ENCODE measurements at places on chromosomes 7 and 10.

- DNase-seq = no peak
These were observed 847.5 kb downstream of the LRMDA start for GRCh38 chr10:76278811-76279460.

GRCh38 chr10:128567551-128567950 is 441.3 kb upstream of the MKI67 start:
- DNase-seq = no peak

DNA sequence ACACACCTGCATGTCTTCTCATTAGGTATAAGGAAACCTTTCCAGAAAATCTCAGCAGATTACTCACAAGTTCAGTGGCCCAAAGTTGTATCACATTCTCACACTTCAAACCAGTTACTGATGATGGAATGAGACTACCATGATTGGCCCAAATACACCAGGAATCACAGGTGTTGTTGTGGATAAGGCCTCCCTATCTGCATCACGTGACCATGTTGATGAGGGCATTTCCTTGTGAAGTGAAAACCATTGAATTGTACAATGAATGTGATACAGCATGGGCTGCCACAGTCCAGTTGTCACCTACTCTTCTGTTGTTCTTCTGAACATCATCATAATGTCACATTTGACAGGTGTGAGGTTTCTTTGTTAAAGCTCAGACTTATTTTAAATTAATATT is 431.7 kb downstream of the AUTS2 start:
- no peak for DNase-seq

GRCh38 chr10:25493122-25493893 is 318.5 kb downstream of the GPR158 start:
- DNase-seq = no peak

GRCh38 chr7:157565981-157566630 is 229.3 kb downstream of the DNAJB6 start:
- no peak for DNase-seq

GRCh38 chr7:55962014-55962413 is 2.4 kb upstream of the NIPSNAP2 start:
- peak; percentile 5 for DNase-seq

- no peak for DNase-seq
These were observed 88.9 kb upstream of the CSTF2T start for GRCh38 chr10:51788273-51788672.

DNA sequence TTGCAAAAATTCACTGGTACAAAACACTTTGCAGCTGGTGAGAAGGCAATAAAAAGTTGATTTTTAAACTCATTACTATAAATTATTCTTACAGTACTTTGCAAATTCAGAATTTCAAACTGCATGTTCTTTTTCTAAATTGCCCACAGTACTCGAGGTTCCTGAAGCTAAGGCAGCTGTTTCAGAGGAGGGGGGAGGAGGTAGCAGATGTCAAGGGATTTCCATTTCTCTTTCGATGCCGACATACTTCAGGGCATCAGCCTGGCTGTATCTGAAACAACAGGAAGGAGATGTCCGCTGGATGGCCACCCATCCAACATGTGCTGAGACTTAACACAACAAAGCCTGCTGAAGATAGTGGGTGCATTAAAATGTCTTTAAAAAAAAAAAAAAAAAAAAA is 76.7 kb downstream of the EZH2 start:
- DNase-seq = no peak

DNA sequence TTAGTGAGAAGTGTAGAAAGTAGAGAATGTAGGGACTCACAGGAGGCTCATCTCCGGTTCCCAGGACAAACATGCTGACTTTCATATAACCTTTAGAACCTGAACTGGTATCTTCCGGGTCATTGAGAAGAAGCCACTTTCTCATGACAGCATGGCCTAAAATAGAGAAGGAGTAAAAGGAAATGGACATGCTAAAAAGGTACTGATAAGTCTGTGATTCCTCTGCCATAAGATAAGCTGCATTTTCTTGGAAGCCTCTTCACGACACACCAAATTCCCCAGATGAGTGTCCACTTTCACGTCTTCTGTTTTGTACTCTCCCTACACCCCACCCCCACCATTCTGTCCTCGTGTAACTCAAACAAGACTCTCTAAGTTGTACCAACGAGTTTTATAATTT is 79.9 kb downstream of the MYOF start:
- DNase-seq = no peak

DNA sequence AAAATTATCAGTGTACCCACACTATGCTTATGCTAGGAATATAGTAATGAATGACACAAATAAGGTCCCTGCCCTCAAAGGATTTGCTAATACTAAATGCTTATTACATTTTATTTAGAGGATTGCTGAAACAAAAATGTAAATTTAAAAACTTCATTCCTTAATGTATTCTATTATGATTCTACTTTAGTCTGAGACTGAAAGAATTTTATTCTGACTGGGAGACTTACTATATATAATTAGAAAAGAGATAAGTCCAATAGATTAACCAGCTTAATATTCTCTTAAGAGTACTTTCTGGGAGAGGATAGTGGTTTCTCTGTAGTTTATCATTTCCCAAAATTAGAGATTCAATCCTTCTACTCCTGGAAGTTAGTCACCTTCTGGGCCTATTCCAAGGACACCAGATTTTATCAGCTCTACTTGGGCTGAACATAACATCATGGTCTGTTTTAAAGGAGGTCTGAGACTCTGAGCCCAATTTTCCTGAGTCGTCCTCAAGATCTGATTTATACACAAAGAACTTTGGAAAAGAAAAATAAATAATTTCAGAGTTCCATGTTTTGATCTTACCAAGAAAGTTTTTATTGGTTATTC is 41.1 kb downstream of the ASZ1 start:
- DNase-seq = peak; percentile 15

GRCh38 chr7:33965183-33965744 is 59.9 kb downstream of the BMPER start:
- DNase-seq = no peak

- DNase-seq = peak; percentile 96
These were observed 53.4 kb upstream of the CAMK2B start for GRCh38 chr7:44378744-44379143.

DNA sequence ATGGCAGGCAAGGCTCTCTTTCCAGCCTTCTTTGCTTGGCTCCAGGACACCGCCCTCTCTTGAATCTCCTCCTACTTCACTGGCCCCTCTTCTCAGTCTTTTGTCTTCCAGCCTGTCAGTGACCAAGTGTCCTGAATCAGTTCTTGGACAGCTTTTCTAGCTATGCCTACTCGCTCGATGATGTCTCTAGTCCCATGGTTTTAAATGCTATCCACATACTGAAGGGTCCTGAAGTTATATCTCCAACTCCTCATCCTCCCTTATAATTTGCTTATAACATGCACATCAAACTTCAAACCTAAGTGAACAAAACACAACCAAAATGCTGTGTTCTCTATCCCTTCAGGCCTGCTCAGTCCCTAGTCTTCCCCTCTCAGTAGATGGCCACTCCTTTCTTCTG is 5.0 kb upstream of the GOLGA7B start:
- no peak for DNase-seq

GRCh38 chr10:132764108-132764507 is 21.8 kb downstream of the NKX6-2 start:
- no peak for DNase-seq

DNA sequence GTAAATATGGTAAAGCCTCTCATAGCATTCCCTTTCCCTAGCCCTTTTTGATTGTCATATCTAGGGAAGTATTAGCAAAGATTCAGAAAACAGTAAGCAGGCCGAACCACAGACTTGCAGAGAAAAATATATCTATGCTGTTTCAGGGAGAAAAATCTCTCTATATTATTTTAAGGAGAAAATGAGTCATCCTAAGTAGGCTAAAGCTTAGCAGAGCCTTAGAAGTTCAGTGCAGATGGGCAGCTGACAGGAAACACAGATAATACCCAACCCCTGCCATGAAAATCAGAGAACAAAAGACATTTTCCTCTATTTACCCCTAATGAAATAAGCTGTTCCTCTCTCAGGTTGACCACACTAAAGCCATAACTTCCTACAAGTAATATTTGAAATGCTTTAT is 16.5 kb downstream of the C1QL3 start:
- no peak for DNase-seq

DNA sequence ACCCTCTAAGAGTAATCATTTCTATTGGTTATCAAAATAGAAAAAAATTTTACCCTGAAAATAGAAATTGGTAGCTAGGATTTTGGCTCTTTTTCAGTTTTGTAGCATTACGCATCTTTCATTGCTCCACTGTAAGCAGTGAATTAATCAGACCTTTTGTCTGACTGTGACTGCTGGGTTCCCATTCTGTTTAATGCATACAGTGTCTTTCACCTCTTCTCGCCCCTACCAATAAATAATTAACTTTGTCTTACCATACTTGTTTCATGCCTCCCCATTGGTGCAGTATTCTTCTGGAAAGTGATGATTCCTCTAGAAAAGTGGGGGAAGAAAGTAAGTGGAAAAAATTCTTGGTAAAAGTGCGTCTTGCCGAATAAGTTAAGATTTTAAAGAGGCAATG is 73.2 kb downstream of the AP3M1 start:
- no peak for DNase-seq

GRCh38 chr7:55056577-55057480 is 38.0 kb downstream of the EGFR start:
- DNase-seq = peak; percentile 70

- no peak for DNase-seq
These were observed 53.0 kb downstream of the COL13A1 start for GRCh38 chr10:69854511-69855345.

DNA sequence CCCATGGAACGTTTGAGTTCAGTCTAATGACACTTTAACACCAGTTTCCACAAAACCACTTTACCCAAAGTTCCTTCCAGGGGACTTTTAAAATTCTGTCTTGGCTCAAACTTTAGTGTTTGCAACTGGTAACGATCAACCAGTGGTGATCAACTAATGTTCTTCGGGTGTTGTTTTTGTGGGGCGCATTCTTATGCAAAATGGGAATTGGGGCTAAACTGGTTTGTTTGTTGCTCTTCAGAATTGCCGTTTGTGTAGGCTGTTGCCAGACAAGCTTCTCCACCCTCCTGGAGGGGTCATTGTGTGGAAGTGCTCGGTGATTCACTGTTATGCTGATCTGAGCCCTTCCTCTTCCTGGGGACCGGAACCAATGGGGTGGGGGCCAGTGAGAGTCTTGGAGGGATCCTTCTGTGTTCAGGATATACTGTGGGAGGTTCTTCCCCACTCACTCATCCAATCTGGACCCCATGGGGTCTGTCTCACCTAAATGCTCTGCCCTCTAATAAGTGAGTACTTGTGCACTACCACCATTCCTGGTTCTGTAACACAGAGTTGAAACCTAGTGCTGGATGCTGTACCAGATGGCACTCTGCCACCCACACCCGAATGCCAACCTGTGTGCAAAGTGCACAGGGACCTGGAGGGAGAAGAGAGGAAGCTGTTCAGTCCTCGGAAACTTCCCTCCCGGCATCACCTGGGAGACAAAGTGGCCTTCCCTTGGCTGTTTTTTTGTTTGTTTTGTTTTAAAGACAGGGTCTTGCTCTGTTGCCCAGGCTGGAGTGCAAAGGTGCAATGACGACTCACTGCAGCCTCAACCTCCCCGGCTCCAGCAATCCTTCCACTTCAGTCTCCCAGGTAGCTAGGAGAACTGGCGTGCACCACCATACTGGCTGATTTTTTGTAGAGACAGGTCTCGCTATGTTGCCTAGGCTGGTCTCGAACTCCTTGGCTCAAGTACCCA is 2.1 kb downstream of the NFE2L3 start:
- DNase-seq = peak; percentile 73

- no peak for DNase-seq
These were observed 138.1 kb upstream of the BET1 start for GRCh38 chr7:94142281-94142680.

DNA sequence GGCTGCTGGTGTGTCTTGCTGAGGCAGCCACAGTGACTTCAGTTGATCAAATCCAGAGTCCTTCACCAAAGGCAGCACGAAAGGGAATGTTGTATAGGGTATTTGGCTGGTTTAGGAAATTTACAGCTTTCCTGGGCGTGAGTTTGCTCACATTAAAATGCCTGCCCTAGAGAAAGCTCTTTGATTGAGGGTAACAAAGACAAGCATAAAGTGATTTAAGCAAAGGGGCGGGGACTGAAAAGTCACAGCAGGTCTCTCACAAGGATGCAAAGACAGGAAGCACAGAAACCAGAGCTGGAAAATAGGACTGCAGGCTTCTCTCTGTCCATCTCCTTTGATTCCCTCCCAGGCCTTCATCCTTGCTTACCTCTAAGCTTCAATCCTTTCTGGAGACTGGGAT is 139.2 kb downstream of the ELMO1 start:
- DNase-seq = no peak

DNA sequence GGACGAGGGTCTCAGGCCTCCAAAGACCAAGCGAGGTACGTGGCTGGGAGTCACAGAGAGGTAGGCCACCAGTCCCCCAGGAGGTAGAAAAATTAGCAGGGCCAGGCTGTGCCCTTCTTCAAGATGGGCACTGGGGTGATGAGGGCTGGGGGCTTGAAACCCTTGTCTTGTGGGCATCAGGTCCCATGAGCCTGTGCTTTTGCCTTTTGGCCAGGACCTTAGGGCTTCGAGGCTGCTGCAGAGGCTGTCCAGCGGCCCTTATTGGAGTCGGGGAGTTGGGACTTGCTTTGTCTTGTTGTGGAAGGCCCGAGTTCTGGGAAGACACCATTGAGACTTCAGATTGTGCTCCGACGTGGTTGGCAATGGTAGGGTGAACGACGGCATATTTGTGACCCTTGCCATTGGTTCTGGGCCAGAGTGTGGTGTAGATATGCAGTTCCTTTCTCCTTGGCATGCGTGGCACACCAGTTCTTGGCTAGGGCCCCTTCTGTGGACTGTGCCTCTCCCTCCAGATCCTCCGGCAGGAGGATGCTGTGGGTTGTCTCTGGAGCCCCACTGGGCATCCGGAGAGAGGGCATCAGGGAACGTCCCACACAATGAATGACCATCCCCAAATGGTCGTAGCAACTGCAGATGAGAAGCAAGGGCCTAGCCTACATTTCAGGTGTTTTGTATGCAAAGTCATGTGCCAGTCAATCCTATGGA is 931 bp downstream of the SH2D4B start:
- DNase-seq = no peak

- DNase-seq = peak; percentile 83
These were observed at the start of gene HOXA5 for GRCh38 chr7:27143023-27143949. Gene HOXA5, minus strand, starts transcription at chr7:27143681. Its CDS starts 74 bp downstream, at chr7:27143607.

GRCh38 chr7:111654343-111654742 is 92.1 kb upstream of the IMMP2L start:
- no peak for DNase-seq

GRCh38 chr10:114420811-114421485 is 16.6 kb upstream of the AFAP1L2 start:
- no peak for DNase-seq

- peak; percentile 72 for DNase-seq
These were observed 120.1 kb upstream of the GNAI1 start for GRCh38 chr7:80014511-80014910.

GRCh38 chr7:132240821-132241422 is 335.3 kb downstream of the PLXNA4 start:
- DNase-seq = no peak

GRCh38 chr7:80039251-80039884 is 95.3 kb upstream of the GNAI1 start:
- no peak for DNase-seq

Data from EL (cell line).